ENCODE measurements at places on chromosomes 7 and 10.

DNA sequence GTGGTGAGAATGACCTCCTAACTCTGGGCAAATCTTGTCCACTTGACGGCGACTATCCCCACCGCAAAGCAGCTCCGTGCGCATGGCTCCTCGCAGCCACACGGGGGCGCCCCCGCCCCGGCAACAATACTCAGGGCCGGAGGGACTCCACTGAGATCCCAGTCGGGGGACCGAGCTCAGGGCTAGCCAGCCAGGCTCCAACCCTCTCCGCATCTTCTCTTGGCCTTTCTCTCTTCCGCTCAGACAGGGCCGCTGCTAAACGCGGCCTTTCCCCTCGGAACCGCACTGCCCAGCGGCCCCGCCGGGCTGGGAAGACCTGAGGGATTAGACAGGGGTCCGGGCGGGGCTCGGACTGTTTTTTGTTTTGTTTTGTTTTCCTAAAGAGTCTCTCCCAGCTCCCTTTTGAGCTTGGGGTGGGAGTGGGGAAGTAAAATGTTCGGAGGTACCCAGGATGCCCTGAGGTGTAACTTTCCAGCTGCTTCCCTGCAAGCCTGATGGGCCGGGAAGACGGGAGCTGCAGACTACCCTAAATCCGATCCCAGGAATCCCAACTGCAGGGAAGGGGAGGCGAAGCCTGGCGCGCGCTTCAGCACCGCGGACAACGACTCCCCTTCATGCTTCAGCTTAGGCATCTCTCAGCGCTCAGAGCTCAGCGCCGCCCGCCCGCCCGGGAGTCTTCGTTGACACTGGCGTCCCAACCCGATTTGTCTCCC lies 2.7 kb downstream of the KCNIP2 start:
- DNase-seq: peak; percentile 90

- no peak for DNase-seq
Measured at GRCh38 chr10:131977323-131978096, 4.2 kb downstream of the BNIP3 start.

- DNase-seq: no peak
Measured at GRCh38 chr7:137732168-137732567, 114.6 kb downstream of the DGKI start.

DNA sequence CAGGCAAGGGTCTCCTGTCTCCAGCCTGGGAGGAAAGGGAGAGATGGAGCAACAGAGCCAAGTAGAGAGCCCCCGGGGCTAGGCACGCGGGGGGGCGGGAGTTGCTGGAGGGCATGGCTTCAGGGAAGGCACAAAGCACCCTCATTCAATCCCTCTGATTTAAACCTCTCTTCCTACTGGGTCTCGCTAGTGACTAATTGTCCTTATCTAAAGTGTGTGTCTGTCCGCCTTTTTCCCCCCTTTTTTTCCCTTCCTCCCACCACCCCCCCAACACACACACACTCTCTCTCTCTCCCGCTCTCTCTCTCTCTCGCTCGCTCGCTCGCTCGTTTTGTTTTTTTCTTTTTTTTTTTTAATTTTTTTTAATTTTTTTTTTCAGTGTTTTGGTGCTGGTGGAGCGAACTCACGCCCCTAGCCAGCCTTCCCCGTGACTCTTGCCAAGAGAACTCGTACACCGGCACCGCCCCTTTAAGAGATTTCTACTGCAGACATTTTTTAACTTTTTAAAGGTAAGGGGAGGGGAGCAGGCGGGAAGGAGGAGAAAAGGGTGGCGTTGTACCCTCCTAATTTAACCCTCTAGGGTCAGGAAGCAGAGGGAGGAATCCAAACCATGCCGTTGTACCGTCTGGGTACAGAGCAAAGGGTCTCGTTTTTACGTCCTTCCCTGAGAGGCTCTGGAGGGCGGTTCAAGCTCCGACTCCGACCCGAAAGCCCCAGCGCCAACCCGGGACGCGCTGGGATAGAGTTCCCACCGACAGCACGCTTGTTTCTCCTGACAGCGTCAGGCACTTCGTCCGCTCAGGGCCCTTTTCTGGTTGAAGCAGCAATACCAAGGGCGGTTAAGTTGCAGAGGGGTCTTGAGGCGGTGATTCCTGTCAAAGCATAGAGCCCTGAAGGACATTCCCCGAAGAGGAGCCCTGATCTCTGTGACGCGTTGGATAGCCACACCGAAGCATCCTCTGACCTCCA lies at the start of gene HPSE2:
TSS of gene HPSE2 (minus strand) at position 195 of the 969 bp plus-strand sequence.
- DNase-seq: no peak

- DNase-seq: no peak
Measured at GRCh38 chr7:100629117-100629716, 12.1 kb downstream of the TFR2 start.

GRCh38 chr7:157565981-157566630 lies 229.3 kb downstream of the DNAJB6 start:
- DNase-seq: no peak

DNA sequence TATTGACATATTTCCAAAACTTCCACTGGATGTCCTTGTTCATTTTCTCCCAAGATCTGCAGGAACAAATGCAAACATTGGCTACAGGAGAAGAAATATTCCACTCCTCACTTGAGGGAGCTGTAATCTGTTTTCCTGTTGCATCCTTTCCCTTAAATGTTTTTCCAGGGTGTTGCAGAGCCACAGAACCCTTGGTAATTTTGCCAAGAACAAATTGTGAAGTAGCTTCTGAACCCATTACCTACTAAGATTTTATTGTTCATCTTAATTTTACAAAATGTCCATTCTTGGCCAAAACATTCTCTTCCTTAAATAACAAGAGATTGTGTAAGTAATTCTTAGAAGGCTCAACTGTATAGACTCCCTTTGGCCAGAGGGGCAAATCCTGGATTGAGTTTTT lies 177.0 kb downstream of the GNAT3 start:
- DNase-seq: no peak

GRCh38 chr10:113389969-113390368 lies 162.9 kb upstream of the HABP2 start:
- DNase-seq: no peak

GRCh38 chr10:109977382-109977806 lies 30.4 kb upstream of the ADD3 start:
- no peak for DNase-seq

DNA sequence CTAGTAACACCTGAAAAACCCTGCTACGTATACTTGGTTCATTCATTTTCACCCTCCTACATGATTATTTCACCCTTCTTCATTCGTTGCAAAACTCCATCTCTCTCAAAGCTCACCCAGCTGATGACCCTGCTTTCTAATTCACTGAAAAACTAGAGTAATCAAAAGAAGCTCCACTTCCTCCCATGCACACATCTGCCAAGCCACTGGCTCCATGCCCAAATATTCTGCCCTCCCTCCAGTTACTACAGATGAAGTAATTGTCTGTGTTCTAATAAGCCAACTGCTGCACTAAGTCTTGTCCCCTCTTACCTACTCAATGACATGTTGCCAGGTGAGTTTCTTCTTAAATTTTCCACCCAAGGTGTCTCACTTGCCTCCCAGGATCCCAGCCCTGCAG lies 96.9 kb upstream of the CCDC71L start:
- no peak for DNase-seq

DNA sequence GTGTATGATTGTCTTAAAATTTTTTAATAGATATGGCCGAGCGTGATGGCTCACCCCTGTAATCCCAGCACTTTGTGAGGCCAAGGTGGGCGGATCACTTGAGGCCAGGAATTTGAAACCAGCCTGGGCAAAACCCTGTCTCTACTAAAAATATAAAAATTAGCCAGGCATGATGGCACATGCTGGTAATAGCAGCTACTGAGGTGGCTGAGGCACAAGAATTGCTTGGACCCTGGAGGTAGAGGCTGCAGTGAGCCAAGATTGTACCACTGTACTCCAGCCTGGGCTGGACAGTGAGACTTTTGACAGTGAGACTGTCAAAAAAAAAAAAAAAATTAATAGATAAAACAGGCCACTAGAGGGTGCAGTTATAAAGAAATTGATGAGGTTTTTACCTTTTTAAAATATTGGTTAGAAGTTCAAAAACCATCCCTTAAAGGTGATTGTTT lies 20.5 kb downstream of the NOM1 start:
- no peak for DNase-seq

- DNase-seq: no peak
Measured at GRCh38 chr7:27603813-27604212, 58.9 kb downstream of the HIBADH start.

GRCh38 chr7:47625861-47626715 lies 44.2 kb upstream of the TNS3 start:
- no peak for DNase-seq

- no peak for DNase-seq
Measured at GRCh38 chr10:71980181-71981014, 16.2 kb downstream of the CHST3 start.

Data from GM12892 (cell line).